ENCODE measurements at places on chromosomes 7 and 10.

DNA sequence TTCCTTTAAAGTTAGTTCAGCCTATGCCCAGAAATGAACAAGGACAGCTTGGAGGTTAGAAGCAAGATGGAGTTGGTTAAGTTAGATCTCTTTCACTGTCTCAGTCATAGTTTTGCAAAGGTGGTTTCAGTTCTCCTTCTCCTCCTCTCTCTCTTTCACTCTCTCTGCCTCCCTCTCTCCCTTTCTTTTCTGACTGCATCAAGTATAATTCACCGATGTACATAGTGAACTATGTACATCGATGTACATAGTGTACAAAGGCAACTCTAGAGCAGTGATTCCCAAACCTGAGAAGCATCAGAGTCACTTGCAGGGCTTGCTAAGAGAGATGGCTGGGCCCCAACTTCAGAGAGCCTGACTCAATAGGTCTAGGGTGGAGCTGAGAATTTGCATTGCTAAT, 1259.7 kb downstream of the TYW1 start:
- no peak for DNase-seq

GRCh38 chr7:1247527-1248041, 14.9 kb downstream of the UNCX start:
- no peak for DNase-seq

GRCh38 chr7:44547536-44548231, 6.6 kb upstream of the NPC1L1 start:
- no peak for DNase-seq

DNA sequence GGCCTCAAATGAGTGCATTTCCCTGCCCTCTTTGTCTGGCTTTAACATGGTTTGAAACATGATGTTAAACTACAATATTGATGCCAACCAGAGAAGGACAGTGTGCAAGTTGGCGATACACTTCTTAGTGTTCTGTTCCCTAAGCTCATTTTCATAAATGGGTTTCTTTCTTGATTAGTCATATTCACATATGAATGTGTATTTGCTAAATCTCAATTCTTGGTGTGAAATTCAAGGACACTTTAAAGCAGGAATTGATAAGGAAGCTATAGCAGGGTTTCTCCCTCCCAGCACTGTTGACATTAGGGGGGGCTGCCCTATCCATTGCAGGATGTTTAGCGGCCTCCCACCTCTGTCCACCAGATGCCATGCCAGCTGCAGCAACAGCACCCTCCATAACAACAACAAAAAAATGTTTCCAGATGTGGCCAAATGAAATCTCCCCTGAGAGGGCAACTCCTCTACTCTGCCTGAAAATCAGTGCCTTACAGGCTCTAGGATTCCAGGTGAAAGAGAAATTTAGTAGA, 13.1 kb downstream of the CCNY start:
- no peak for DNase-seq

DNA sequence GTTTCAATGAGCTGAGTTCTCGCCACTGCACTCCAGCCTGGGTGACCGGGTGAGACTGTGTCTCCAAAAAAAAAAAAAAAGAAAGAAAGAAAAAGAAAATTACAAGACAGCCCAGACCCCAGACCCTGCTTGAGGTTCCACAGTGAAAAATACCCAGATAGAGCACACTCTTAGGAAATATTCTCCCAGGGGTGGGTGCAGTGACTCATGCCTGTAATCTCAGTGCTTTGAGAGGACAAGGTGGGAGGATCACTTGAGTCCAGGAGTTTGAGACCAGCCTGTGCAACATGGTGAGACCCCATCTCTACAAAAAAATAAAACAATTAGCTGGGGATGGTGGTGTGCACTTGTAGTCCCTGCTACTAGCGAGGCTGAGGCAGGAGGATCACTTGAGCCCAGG, 41.1 kb upstream of the GTF2IRD1 start:
- DNase-seq: no peak

GRCh38 chr7:137717045-137717444, 129.7 kb downstream of the DGKI start:
- DNase-seq: no peak

GRCh38 chr10:95308389-95309302, 17.8 kb upstream of the PDLIM1 start:
- DNase-seq: peak; percentile 91

GRCh38 chr10:19499291-19499770, 316.9 kb upstream of the PLXDC2 start:
- no peak for DNase-seq

GRCh38 chr10:46523962-46524471, 32.4 kb downstream of the GPRIN2 start:
- DNase-seq: peak; percentile 95

DNA sequence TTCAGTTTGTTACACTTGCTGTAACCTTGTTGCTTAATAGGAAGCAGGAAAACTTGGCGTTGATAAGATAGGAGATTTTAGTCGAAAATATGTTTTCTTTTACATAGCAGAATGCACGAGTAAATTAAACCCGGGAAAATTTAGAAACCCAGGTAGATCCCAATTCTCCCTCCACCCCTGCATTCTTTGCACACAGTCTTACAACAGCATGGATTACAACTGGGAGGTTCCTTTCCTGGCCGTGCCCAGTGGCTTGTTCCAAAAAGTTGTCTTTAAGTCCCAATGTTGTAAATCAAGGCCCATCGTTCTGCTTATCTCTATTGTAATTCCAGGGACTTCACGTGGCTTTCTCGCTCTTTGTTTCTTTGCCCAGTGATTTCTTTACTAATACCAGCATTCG, 1.1 kb upstream of the DPY19L1 start:
- peak; percentile 31 for DNase-seq

DNA sequence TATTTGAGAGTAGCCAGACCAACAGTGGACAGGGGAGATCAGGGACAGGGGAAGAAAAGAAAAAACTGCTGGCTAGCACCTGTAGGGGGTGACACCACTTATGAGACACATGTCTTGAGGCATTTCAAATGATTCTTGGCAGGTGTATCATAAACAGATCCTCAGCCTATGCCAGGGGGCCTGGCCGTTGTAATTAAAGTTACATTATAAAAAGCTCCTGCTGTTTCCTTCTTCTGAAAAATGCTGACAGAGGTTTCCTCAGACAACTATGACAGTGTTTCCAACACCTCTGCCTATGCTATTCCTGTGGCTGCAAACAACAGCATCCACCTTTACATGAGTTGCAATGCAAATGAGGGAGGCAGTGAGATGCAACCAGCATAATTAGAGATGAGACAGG, 281.0 kb upstream of the PTER start:
- DNase-seq: no peak

GRCh38 chr7:140060788-140061606, 1.8 kb downstream of the PARP12 start:
- peak; percentile 71 for DNase-seq
